Heart left ventricle (tissue), 16 donors: ENCODE measurements at places on chromosomes 3 and 15. TPM values are rescaled to one million over a fixed set of nuclear protein-coding genes. Genes with fewer than 3 reads are reported as not detected.

The PROK2 gene
- not detected for polyA plus RNA-seq

The HMCES gene
- polyA plus RNA-seq: 30.7 TPM

The CLEC3B gene
- polyA plus RNA-seq: 205 TPM

The STAC gene
- 0.11 TPM for polyA plus RNA-seq

The NMD3 gene
- polyA plus RNA-seq: 48.6 TPM

The CPLX3 gene
- 0.06 TPM for polyA plus RNA-seq

The TXNRD3 gene
- 4.6 TPM for polyA plus RNA-seq

The IFT80 gene
- 6.2 TPM for polyA plus RNA-seq

The KBTBD12 gene
- 13.7 TPM for polyA plus RNA-seq

The SKOR1 gene
- polyA plus RNA-seq: 0.23 TPM

The VIPR1 gene
- 3.5 TPM for polyA plus RNA-seq

The ZNF620 gene
- 1.1 TPM for polyA plus RNA-seq

The SLC12A6 gene
- polyA plus RNA-seq: 6.1 TPM

The ZPLD1 gene
- polyA plus RNA-seq: 0.14 TPM

The CD200R1 gene
- polyA plus RNA-seq: 0.19 TPM

The ILDR1 gene
- polyA plus RNA-seq: not detected

The ACKR2 gene
- polyA plus RNA-seq: 0.22 TPM

GRCh38 chr3:162443376-162443775 is 946.8 kb downstream of the OTOL1 start:
- no peak for DNase-seq

DNA sequence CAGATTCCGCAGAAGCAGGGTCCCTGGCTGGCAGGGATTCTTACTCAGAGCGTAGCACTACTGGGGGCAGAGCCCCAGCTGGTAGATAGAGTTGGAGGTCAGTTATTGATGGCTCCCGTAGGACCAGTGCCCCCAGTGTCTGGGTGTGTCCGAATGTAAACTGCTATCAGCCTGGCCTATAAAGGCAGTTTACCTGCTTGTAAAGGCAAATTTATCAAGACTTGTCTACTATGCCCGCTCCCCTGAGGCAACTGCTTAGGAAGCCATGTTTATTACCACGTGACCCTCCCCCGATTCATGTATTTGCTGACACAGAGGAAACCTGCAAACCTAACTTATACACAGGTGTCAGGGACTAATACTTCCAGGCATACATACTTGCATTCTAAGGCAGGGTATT is 607 bp upstream of the PPP1R14D start:
- DNase-seq: no peak

DNA sequence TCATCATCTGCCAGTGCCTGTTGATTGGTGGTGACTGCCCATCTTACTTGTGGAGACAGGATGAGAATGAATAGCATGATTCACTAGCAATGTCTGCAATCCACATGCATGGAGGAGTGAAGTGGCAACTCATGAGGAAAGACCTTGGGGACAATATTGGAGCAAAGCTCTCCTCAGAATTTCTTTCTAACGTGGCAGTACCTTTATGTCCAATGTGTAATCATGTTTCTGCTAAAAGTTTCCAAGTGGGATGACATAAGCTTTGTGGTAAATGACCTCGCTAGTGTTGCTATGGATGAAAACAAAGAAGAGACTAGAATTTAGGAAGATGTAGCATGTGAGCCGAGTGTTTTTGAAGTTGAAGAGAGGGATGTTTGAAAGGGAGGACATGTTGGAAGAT is 117.8 kb downstream of the CPNE4 start:
- DNase-seq: no peak

- no peak for DNase-seq
Measured at GRCh38 chr3:123634149-123635051, 49.5 kb upstream of the HACD2 start.

DNA sequence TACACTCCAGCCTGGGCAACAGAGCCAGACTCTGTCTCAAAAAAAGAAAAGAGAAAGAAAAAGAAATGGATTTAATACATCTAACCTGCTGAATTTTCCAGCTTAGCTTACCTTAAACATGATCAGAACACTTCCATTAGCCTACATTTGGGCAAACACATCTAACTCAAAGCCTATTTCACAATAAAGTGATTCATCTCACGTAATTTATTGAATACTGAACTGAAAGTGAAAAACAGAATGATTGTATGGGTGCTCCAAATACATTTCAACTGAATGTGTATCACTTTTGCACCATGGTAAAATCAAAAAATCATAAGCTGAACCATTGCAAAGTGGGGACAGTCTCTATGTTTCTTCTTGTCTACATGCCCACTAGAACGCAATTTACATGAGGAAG is 9.0 kb downstream of the PIK3R4 start:
- no peak for DNase-seq

DNA sequence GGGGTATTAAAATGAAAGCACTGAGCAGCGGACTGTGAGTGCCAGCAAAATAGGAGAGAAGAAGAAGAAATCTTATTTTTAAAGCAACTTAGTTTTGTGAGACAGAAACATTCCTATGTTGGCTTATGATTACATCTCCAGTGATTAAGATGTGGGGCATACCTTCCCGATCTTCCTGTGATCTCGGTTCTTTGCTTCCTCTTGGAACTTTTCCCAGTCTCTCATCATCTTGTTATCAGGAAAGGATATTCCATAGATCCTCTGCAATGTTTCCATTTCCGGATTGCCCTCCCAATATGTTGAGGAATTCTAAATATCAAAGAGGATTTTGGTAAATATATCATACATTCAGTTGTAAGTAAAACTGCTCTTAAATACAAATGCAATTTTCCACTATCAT is 22.2 kb downstream of the TARS3 start:
- no peak for DNase-seq

- no peak for DNase-seq
Measured at GRCh38 chr3:2390926-2391532, 292.4 kb downstream of the CNTN4 start.

DNA sequence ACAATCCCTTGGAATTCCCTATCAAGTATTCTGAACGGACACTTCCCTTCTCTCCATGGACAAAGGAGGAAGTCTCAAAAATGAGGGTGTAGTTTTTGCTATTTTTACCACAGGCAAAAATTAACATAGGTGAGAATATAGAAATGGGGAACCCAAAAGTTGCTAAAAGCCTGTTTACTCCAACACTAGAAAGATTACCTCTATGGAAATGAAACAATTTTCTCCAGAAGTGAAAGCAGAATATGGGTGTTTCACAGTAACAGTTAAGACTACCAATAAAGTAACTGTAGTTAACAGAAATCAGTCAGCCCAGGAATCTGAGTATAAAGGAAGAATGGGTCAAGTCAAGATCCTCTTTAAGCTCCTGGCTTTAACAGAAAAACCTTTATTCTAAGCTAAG is 9.3 kb downstream of the TRA2B start:
- DNase-seq: no peak

DNA sequence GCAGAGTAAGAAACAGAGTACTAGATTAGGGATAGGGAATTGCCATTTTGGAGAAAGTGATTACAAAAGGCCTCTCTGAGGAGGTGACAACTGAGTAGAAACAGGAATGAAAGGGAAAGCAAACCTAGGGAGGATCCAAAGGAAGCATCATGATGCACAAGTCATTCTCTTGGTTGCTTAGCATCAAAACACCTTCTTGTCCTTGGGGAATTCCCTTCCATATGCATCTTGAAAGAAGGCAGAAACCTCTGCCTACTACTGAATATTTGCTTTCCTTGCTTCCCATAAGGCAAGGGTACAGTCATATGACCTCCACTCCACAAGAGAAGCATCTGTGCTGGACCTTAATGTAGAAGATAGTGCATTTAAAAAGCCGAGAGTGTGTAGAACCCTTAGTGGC is 24.1 kb downstream of the GABPB1 start:
- DNase-seq: no peak

GRCh38 chr3:77038930-77039605 is 831 bp upstream of the ROBO2 start:
- DNase-seq: no peak

- no peak for DNase-seq
Measured at GRCh38 chr3:128484404-128485281, 8.4 kb downstream of the GATA2 start.

GRCh38 chr3:111781561-111782446 is 77.3 kb upstream of the PHLDB2 start:
- DNase-seq: no peak

GRCh38 chr15:95266451-95267061 is 1035.2 kb downstream of the MCTP2 start:
- DNase-seq: no peak

DNA sequence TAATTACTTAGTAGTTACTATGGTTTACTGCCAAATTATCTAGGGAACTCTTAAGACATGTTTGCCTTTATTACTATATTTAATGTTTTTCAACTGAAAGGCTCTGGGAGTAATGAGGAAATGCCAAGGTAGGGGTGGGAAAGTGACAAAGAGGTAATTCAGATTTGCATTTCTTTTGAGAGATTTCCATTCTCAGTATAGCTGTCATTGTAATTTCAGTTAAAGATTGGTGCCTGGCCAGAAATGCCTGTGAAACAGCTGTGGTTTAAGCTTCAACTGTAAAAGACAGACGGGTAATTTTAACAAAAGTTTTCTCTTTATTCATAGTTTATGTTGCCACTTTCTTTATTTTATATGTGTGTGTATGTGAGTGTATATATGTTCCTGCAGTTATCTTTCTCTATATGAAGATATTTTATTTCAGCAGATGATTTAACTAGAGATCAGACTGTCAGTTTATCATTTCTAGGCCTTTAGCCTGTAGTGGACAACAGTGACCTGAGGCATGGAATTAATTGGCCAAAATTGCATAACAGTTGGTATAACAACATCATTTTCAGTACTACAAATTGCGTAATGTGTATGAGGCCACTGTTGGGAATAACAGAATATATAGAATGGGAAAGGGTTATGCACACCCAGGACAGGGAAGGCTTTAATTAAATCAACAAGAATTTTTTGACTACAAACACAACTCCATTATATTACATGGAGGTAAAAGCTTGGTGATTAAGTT is 119.0 kb downstream of the BBX start:
- DNase-seq: no peak

DNA sequence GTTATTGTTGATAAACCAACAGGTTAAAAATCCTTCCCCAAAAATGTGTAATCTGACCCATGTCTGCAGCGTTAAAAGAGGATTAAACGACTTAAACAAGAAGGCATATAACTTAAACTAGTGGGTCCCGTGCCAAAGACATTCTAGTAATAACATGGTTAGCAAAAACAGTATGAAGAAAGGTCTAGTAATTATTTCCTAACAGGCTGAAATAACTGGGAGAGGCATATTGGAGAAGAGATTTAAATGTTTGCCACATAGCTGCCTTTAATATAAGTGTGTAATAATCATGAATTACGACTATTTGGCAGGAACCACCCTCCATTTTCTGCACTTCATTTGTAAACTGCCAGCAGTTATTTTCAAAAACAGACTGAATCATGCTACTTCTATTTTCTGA is 67.7 kb upstream of the CSPG5 start:
- no peak for DNase-seq

GRCh38 chr3:188348435-188349244 is 194.7 kb downstream of the LPP start:
- peak; percentile 84 for DNase-seq

- DNase-seq: no peak
Measured at GRCh38 chr15:39502082-39502447, 78.8 kb upstream of the THBS1 start.

DNA sequence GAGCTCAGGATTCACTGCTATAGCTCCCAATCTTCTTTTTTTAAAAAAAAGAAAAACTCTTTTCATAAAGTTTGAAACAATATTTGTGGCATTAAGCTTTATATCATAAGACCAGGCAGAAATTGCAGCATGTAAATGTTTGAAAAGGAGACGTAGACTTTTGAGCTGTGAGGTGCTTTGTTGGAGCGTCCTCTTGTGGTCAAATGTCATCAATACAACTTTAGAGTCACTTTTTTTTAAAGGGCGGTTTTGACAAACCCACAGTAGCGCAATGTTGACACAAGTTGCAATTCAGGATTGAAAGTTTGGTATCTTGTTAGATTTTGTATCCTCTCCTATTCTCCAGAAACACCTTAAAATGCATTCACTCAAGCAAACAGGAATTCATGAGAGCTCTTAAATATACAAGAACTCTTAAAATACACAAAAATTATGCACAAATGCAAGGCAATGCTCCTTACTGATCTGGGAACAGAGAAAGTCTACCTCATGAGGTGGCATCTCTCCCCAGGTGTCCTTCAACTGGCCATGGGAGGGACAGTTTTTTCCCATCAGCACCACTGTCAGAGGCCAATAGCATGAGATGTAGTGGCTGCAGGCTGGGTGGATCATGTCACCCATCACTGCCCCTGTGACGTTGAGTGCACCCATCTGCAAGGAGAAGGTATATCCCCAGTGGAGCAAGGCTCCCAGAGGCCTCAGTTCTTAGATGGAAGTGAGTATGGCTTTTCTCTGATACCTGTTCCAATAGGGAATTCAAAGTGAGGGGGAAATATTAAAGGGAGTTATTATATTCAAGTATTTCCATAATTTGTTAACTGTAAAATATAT is 70.7 kb downstream of the ANXA2 start:
- DNase-seq: no peak

DNA sequence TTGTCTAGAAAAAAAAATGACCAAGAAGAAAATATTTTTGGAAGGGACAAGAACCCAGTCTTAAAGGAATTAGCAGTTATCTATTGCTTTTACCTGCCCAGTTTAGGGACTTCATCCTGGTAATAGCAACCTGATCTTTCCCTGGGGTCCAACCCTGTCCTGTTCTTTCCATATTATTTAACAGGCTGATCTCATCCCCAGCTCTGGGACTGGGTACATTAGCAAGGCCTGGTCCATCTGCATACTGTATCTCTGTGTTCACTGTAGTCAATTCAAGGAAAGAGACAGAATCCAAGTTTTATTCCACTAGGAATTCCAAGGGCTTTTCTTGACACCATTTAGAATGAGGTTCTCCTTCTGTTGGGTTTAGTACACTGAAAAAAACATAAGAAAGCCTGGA is 191.7 kb upstream of the GADL1 start:
- DNase-seq: no peak

DNA sequence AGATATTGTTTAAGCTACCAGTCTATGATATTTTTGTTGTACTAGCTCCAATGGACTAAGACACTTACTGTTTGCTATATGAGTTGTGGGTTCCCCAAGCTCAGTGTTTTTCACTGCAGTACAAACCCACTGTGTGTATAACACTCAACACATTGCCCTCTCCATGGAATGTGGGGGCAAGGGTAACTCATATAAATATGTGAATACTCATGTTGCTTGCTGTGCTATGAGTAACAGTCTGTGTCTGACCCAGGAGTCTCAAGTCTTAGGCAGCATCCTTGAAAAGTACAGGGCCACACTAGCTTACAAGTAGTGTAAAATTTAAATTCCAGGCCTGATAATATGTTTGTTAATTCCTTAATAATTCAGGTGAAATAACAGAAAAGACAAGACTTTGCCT is 22.5 kb upstream of the CNTN3 start:
- no peak for DNase-seq

GRCh38 chr3:120214176-120214575 is 70.8 kb downstream of the GPR156 start:
- no peak for DNase-seq
